Natural killer cell treated with Interleukin-12 subunit alpha and Interleukin-12 subunit beta and Interleukin-15 and Interleukin-18, amount 100 ng/mL, for 72 hours (primary cell): ENCODE measurements at places on chromosomes 5 and 9.

DNA sequence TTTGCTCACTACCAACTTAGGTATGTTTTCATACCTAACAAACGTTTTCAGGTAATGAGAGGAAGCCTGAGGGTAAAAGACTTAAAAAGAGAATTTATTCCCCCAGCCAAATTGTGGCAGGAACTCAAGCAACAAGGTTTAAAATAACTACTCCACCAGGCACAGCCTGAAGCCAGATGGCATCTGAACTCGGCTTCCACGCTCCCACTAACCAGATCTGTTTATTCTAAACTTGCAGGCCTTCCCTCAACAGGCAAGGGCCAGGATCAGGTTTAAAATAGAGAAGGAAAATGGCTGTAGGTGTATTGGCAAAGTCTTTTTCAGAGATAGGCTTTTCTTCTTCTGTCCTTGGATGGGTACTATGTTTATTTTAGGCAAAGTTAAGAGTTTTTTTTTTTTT lies 89.4 kb downstream of the OTULIN start:
- DNase-seq = no peak

DNA sequence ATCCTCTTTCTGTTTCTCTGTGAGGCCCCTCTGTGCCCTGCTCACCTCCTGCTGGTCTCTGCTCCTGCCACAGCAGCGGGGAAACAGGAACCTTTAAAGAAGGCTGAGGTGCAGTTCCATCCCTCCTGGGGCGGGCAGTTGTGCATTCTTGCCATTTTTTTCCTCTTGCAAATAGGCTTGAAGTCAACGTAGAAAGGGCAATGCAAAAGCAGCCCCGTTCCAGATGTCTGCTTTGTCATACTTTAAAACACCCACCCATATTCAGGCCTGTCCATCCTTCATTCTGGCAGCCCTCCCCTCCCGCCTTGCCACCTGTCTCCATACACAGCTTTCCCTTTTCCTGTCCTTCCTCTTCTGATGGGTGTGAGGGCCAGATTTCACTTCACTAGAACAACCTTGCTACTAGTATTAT lies 65.4 kb upstream of the KLF9 start:
- DNase-seq = no peak

DNA sequence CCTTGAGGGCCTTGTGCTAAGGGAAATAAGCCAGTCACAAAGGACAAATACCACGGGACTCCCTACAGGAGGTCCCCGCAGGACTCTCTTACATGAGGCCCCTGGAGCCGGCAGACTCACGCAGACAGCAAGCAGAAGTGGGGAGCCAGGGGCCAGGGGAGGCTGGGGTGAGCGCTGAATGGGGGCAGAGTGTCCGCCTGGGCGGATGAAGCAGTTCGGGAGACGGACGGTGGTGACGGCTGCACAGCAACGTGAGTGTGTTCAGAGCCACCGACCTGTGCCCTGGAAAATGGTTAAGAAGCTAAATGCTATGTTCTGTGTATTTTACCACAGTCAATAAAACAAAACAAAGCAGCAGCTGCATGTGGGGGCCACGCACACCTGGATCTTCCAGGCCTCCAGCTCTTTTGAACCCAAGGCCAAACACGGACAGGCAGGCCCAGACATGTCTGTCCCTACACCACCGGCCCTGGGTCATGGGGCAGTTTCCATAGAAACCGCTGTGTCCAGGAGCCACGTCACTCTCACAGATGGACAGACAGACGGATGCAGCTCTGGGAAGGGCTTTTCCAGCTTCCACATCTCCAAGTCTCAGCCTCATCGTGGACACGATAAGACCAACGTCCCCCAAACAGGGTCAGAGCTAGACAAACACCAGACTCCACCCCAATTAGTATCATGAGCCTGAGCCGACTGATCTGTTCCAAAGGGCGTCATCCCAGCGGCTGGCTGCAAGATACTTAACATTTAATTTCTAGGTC lies 103.9 kb downstream of the VAV2 start:
- no peak for DNase-seq

DNA sequence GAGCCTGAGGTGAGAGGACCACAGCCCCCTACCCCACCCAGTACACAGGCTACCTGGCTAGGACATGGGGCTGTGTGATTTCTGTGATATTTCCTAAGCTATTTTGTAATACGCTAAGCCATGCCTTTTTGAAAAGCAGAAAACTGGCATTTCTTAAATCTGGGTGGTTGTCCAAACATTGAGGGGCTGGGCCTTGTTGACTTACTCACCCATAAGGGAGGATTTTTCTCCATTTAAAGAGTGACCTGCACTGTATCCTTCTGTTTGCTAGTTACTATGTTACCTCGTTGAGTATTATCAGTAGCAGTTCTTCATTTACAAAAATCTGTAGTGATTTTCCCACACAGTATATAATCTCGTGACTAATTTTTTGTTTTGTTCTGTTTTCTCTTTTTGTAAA lies 117.5 kb upstream of the OTULINL start:
- DNase-seq = no peak

GRCh38 chr5:135126688-135127438 lies 92.8 kb upstream of the PITX1 start:
- no peak for DNase-seq

DNA sequence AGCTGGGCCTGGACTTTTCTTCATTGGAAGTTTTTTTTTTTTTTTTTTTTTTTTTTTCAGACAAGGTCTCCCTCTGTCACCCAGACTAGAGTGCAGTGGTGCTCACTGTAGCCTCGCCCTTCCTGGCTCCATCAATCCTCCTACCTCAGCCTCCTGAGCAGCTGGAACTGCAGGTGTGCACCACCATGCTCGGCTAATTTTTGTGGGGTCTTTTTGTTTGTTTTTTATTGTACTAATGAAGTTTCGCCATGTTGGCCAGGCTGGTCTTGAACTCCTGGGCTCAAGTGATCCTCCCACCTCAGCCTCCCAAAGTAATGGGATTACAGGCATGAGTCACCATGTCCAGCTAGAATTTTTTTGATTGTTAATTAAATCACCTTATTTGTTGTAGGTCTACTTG lies 3.6 kb downstream of the DNAJC18 start:
- no peak for DNase-seq

GRCh38 chr5:88391116-88391515 lies 122.5 kb upstream of the TMEM161B start:
- no peak for DNase-seq

DNA sequence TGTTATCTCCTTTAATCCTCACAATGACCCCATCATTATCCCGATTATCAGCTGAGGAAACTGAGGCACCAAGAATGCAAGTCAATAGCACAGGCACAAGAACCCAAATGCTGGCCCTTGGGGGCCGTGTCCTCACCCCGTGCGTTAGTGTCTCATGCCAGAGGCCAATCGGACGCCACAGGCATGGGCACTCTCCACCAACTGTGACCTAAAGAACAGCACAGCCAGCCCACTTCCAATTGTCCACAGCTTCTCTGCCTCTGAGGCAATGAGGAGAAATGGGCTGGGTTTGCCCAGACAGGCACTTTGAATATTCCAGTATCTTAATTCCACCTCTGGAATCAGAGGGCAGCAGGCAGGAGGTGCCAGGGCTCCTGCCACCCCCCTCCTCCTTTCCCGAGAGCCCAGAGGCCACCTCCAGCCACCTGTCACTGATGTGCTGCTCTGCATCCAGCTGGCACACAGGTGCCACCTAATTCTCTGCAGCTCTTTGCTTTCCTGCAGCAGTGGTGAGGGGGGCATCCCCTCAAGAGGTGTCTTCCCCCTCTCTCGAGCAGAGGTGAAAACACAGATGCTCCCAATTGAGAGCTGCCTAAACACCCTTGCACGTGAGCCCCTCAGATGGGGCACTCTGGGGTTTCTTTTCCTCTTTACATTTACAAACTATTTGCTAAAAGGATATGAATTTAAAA lies 107.5 kb downstream of the ROR2 start:
- DNase-seq = no peak

DNA sequence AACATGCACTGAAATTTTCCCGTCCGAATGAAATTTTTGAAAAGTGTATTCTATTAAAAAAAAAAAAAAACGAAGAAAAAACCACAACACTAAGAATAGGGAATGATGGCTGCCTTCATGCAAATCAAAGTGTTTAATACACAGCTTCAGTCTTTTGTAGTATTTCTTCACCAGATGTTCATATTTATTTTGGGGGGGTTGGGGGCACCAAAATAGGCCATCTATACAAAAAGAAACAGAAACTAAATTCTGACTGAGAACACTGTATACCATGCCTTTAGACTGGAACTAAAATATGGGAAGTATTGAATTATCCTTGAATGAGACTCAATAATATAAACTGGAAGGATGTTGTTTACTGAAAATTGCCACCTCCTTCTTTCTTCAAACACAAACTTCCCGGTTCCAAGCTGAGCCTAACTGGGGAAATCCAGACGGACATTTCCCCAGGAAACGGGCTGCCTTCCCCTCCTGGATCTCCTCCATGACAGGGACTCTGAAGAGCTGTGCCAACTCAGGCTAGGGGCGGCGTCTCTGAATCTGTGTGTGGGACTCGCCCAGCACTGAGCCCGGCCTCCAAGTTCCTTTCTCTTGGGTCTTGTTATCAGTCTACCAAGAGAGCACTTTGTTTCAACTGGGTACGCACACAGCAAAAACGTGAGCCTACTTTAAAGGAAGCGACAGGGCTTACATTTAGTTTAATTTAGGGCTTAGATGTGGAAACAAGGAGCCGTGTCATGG lies 511.3 kb upstream of the ADAMTS16 start:
- DNase-seq = no peak

GRCh38 chr9:125380406-125380805 lies 118.8 kb downstream of the GAPVD1 start:
- no peak for DNase-seq

DNA sequence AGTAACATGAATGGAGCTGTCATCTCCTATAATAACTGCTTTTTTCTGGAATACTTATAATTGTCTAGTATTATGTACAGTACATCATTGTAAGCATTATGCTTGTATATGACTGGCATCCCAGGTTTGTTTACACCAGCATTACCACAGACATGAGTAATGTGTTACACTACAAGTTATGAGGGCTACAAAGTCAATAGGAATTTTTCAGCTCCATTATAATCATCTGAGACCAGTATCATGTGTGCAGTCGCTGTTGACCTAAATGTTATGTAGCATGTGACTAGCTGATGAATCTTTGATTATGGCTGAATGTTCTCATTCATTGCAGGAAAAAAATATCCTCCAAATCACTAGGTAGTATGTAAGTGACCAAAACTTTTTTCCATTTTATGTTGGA lies 2.2 kb downstream of the ZCCHC9 start:
- no peak for DNase-seq

DNA sequence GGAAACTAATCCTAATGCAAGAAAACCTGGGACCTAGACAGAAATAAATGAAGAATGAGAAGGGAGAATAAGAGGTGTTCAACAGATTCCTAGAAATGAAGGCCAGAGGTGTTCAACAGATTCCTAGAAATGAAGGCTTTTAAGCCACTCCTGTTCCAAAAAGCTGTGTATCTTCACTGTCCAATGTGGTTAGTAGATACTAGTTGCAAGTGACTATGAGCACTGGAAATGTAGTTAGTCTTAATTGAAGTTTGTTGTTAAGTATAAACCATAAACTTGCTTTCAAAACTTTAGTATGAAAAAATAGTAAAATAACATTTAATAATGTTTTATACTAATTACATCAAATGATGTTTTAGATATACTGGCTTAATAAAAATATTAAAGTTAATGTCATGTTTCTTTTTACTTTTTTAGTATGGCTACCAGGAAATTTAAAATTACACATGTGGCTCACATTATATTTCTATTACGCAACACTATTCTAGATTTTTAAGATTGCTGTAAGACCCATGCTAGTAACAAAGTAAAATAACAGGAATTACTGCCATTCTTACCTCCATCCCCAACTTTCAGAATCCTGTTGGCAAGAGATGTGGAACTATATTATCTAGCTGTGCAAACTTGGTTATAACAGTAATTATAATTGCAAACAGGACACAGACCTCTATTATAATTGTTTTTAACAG lies 57.5 kb downstream of the RICTOR start:
- DNase-seq = no peak

DNA sequence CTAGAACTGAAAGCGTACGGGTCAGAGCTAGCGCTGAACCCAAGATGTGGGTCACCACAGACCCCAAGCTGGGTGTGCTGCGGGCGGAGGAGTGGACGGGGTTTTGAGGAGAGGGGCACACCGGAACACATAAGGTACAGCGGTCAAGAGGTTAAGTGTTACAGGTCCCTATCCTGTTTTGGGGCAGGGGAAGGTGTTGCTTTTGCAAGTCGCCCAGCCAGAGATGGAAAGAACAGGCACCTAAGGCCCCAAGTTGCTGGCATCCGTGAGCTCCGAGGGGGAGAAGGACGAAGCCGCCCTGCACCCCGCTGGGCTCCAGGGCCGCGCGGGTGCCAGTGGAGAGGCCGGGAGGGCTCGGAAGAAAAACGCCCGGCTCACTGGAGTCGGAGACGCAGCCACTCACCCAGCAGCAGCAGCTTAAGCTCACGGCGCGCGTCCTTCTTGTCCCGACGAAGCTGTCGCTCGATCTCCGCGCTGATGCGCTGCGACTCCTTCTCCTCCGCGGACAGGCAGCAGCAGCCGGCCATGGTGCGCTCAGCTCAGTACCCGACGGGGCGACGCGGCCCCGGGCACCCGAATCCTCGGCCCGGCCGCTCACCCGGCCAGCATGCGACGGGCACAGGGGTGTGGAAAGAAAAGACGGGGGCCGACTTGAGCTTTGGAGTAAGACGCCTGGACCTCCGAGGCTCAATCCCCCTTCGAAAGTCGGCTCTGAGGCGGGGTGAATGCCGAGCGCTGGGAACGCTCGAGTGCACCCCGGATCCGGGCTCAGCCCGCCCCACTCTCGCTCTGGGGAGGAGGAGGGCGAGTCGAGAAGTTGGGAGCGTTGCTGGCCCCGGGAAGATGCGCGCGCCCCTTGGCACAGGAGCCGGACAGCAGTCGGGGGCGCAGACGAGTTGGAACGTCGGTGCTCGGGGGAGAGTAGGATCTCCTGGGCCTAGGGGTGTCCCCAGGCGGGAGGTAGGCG lies 572 bp downstream of the GNA14 start:
- no peak for DNase-seq

- DNase-seq = no peak
Measured at GRCh38 chr5:146828385-146828784, 50.2 kb downstream of the PPP2R2B start.

DNA sequence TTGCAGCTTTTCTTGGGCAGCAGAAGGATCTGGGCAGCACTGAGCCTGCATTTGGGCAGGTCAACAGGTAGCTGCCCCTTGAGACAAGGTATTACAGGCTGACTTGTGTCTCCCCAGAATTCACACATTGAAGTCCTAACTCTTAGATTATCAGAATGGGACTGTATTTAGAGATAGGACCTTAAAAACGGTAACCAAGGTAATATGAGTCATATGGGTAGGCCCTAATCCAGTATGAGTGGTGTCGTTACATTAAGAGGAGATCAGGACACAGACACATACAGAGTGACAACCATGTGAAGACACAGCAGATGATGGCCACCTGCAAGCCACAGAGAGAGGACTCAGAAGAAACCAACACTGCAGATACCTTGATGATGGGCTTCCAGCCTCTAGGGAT lies 3.2 kb downstream of the C1QTNF2 start:
- DNase-seq = no peak
